ENCODE measurements at places on chromosomes 11 and 22.

DNA sequence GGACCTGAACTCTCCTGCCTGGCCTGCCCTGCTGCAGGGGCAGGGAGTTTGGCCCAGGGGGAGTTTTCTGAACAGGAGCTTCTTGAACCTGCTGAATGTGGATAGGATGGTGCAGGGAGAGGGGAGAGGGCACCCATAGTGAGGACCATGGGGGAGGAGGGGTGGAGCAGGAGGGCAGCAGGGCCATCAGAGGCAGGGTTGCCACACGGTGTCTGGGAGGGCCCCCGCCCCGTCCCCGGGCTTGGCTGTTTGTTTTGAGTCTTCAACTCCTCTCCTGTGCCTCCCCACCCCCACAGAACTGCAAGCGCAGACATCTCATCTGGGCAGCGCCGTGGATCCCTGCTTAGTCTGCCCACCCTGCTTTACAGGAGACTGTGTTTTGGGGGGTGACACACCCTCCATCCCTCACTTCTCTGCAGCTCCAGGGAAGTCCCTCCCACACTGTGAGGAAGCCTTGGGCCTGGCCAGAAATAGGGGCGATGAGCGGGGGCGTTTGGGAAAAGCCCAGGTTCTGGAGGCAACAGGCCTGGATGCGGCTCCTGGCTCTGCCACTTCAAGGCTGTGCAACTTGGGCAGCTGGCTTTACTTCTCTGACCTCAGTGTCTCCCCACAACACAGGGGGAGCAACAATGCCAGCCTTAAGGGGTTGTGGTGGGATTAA is 14.4 kb downstream of the NFAM1 start:
- H3K4me3 ChIP-seq = no peak overlapping the region
- H3K27ac ChIP-seq = no peak overlapping the region
- no peaks in the 10 kb centered on the region for H3K4me1 ChIP-seq

- H3K36me3 ChIP-seq = no peaks in the 10 kb centered on the region
- peaks cover 2% of the 10 kb centered on the region for H3K4me1 ChIP-seq
- DNase-seq = no peak
- no peak overlapping the region for H3K4me3 ChIP-seq
These were observed 35.7 kb downstream of the EIF3F start for GRCh38 chr11:8022876-8023275.

DNA sequence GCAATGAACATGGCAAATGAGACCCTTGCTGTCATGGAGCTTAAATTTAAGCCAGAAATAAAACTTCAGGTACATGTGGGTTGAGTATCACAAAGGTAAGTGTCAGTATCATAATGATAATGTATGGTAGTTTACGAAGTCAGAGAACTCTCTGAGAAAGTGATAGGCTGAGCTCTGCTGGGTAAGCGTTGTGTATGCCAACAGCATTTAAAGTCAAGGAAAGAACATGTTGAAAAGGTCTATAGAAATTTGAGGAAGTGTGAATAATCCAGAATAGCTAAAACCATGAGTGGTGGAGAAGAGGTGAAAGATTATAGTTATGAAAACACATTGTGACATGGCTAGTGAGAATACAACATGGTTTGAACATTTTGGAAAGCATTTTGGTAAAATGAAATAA is 17.4 kb upstream of the CTSC start:
- H3K36me3 ChIP-seq = no peaks in the 10 kb centered on the region
- H3K4me1 ChIP-seq = no peaks in the 10 kb centered on the region
- no peak overlapping the region for H3K4me3 ChIP-seq
- DNase-seq = no peak
- H3K27me3 ChIP-seq = no peaks in the 10 kb centered on the region

DNA sequence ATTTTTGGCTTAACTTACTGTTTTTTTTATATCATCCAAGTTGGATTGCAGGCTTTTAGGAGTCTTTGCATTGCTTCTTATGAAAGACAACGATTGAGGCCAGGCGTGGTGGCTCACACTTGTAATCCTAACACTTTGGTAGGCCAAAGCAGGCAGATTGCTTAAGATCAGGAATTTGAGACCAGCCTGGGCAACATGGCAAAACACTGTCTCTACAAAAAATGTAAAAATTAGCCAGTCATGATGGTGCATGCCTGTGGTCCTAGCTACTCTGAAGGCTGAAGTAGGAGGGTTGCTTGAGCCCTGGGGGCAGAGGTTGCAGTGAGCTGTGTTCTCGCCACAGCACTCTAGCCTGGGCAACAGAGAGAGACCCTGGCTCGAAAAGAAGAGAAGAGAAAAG is 56.6 kb downstream of the BID start:
- H3K36me3 ChIP-seq = no peaks in the 10 kb centered on the region
- H3K4me1 ChIP-seq = no peaks in the 10 kb centered on the region
- H3K27me3 ChIP-seq = no peaks in the 10 kb centered on the region

- H3K27me3 ChIP-seq = no peaks in the 10 kb centered on the region
- no peak for DNase-seq
- no peak overlapping the region for H3K4me3 ChIP-seq
- no peaks in the 10 kb centered on the region for H3K36me3 ChIP-seq
- no peak overlapping the region for H3K27ac ChIP-seq
- H3K4me1 ChIP-seq = no peaks in the 10 kb centered on the region
These were observed 578 bp upstream of the PARVG start for GRCh38 chr22:44179989-44180705.

DNA sequence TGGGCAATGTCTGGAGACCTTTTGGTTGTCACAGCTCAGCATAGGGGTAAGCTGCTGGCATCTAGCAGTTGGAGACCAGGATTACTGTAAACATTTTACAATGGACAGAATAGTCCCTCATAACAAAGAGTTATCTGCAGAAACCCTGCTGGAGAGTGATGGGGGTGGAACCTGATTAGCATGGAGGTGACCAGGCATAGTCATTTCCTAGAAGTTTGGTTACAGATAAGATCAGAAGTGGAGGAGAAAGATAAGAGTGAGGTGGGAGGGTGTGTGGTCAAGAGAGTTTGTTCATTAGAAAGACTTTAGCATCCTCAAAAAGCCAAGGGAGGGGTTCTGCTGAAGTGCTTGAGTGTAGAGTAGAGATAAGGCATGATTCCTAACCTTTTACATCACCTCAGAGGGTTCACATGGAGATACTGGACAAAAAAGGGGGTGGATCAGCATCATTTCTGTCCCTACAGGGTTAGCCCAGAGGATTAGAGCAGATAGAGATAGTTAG is 38.8 kb downstream of the PRDM11 start:
- H3K4me1 ChIP-seq = peaks cover 16% of the 10 kb centered on the region
- H3K27ac ChIP-seq = no peak overlapping the region
- H3K4me3 ChIP-seq = no peak overlapping the region
- no peaks in the 10 kb centered on the region for H3K27me3 ChIP-seq

DNA sequence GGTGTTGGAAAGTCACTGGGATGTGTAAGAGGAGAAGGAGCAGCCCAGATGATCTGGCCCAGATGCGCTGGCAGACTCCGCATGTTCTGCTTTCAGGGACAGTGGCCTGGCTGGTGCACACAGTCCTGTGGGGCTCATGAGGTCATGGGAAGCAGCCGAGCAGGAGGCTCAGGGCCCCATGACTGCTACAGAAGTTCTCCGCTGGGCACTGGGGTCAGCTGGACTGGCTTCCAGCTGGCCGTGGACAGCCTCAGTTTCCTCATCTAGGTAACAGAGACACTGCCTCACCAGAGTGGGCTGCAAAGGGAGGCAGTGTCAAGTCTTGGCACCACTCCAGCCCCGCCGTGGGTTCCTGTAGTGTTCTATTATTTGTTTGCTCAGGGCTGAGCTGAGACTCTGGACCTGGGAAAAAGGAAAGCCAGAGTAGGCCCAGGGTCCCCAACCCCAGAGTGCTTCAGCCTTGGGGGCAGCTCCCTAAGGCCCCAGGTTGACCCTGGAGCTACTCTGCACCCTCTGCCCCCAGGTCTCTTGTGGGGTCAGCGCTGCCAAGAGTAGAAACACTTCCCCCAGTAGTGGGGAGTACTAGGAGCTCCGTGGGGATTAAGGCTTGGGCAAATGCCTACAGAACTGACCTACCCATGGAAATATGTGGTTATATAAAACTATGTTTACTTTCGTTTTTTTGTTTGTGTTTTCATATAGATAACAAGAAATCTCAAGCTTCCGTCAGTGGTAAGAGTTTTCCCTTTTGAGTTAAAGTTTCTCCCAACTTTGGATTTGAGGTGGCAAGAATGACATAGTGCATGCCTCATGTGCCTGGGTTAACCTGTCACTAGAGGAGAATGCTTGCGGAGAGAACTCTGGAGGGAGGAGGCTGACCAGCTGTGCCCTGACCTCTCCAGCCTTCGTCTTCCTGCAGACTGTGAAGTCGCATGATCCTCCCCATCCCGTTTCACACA is 45.3 kb downstream of the MED15 start:
- no peak overlapping the region for H3K27ac ChIP-seq
- no peak for DNase-seq
- peaks cover 8% of the 10 kb centered on the region for H3K36me3 ChIP-seq
- no peak overlapping the region for H3K4me3 ChIP-seq
- H3K27me3 ChIP-seq = no peaks in the 10 kb centered on the region
- no peaks in the 10 kb centered on the region for H3K4me1 ChIP-seq

- H3K27me3 ChIP-seq = no peaks in the 10 kb centered on the region
- H3K4me3 ChIP-seq = no peak overlapping the region
- no peaks in the 10 kb centered on the region for H3K36me3 ChIP-seq
- DNase-seq = no peak
These were observed 38.8 kb downstream of the STIM1 start for GRCh38 chr11:3894128-3894731.

DNA sequence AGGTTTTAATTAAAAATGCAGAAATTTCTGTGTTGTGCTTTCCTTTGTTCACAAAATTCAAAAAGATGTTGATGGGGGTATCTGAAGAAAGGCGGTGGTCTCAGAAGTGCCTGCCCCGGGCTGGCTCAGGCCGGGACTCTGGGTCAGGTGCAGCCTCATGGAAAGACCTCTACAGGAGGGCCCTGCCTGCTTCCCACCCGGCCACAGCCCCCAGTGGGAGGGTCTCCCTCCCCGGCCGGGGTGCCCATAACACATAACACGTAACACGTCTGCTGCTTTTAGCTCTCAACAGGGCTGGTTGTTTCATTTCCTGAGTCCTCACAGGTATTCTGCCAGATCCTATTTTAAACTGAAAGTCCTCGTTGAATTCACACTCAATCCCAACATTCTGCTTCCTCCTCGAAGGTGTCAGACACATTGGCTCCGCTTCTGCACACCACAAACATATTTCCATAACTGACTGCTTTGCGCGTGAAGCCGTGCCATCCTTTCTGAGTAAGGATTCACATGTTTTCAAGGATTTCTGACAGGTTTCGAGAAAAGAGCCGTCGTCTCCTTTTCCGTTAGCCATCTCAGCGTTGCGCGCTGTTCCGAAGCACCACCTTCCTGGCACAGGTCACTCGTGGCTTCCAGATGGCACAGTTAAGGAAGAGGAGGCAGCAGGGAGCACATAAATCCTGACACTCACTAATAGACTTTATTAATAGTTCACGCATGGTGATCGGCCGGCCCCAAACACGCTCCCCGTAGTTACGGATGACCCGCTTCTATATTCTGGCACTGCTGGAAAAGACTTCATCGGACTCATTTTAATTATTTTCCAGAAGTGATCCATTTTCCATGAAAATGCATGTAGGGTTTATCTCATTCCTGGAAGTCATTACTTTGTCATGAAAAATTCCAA is 569.3 kb downstream of the BRD1 start:
- no peaks in the 10 kb centered on the region for H3K36me3 ChIP-seq
- no peak for DNase-seq
- no peak overlapping the region for H3K27ac ChIP-seq
- no peaks in the 10 kb centered on the region for H3K27me3 ChIP-seq
- H3K4me1 ChIP-seq = no peaks in the 10 kb centered on the region
- H3K4me3 ChIP-seq = no peak overlapping the region

DNA sequence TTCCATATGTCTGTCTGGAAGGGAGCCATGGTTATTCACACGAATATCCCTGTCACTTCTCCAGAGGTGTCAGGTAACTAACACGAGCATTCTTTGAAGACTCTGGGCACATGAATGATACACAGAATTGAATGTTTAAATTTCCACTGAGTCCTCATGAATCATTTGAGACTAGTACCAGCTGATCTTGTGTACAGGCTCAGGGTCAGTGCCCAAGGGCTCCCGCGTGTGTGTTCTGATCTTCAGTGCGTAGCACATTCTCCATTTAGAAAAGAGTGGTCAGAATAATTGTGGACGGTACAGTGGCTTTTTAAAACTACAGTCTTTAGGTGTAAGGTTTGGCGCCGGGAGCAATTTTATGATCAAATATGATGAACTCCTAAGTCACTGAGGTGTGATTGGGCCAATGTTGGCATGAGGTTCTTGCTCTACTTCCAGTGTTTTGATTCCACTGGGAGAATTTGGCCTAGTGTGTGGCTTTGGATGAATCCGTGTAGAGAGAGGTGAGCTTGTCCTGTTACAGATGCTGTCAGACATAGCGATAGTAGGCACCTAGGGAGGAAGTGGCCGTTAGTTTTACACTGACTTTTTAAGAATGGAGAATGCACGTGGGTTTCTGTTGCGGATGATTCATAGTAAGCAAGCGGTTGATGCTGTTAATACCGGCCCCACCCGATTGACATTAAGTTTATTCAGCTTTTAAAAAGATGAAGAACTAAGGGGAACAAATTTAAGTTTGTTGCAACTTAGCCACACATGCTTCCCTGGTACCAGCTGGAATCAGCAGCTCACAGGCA is 22.2 kb downstream of the NUP50 start:
- DNase-seq = no peak
- no peaks in the 10 kb centered on the region for H3K4me1 ChIP-seq
- H3K27ac ChIP-seq = no peak overlapping the region
- H3K4me3 ChIP-seq = no peak overlapping the region

- H3K4me3 ChIP-seq = no peak overlapping the region
- no peak overlapping the region for H3K27ac ChIP-seq
- no peaks in the 10 kb centered on the region for H3K4me1 ChIP-seq
These were observed 26.3 kb downstream of the CTR9 start for GRCh38 chr11:10777393-10777793.

DNA sequence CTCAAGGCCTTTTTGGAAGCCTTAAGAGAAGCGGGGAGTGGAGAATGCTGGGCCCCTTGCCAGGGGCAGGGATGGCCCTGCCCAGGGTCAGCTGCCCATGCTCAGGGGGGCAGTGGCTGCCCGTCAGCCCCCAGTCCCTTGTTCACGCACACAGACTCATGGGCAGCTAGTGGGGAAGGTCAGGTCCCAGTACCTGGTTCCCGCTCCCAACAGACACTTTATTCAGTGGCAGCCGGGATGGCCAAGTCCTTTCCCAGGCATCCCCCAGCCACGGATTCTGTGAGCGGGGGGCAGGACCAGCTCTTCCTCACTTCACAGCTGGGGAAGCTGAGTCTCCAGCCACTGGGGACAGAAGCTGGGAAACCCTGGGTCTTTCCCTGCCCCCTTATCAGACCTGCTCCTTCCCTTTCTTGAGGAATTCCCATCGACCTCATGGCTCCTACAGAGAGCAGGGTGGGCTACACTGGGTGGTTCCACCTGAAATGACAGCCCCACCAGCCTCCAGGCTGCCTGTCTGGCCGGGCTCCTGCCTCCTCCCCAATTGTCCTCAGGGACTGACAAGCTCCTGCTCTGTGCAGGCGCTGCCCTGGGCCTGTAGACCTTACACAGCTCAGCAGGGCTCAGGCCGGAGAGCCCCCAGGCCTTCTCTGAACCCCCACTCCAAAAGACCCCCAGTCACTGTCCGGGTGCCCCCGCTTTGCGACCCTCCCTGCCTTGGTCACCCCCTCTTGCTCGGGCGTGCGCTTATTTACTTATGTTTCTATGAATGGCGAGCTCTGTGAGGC is 61.0 kb upstream of the FGF3 start:
- H3K4me3 ChIP-seq = no peak overlapping the region
- no peaks in the 10 kb centered on the region for H3K36me3 ChIP-seq
- H3K27me3 ChIP-seq = no peaks in the 10 kb centered on the region
- DNase-seq = no peak

GRCh38 chr11:73171436-73172161 is 29.5 kb upstream of the FCHSD2 start:
- no peaks in the 10 kb centered on the region for H3K36me3 ChIP-seq
- H3K27me3 ChIP-seq = no peaks in the 10 kb centered on the region
- DNase-seq = no peak
- no peak overlapping the region for H3K27ac ChIP-seq
- no peak overlapping the region for H3K4me3 ChIP-seq
- peaks cover 5% of the 10 kb centered on the region for H3K4me1 ChIP-seq

Measured in mesendoderm (in vitro differentiated cells).